NB4 (cell line): ENCODE measurements at places on chromosomes 13 and 19.
A peak's percentile ranks its signal among the peaks of the same experiment; 100 is the strongest.

DNA sequence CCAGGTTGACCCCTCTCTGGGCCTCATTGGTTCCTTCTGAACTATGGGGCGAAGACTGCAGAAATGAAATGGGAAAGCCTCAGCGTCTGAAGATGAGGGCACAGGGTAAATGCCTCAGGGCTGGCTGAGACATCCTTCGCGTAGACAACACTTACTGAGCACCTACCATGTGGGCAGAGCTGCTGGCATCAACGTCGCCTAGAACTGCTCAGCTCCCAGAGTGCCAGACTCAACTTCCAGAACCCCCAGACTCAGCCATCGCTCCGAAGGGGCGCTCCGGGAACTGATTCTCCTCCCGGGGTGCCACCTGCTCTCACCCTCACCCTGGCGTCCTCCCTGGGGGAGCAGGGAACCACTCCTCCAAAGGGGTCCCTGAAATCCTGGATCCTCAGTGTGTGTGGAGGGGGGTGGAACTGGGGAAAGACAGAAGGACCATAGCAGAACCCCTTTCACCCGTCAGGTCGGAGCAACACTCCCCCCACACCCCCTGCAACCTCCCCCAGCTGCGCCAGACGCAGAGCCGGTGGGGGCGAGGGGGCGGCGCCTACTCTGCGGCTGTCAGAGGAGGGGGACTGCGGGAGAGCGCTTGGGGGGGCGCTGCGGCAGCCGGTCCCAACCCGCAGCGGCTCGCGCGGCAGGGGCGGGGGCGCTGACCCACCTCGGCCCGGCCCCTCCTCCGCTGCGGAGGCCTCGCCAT, 8.2 kb upstream of the NFIC start:
- DNase-seq, result peak; percentile 35

- no peak for DNase-seq
Measured at GRCh38 chr13:75263741-75264407, 218.1 kb downstream of the TBC1D4 start.

- DNase-seq, result no peak
Measured at GRCh38 chr13:112330479-112331381, 45.4 kb upstream of the SPACA7 start.

- no peak for DNase-seq
Measured at GRCh38 chr19:1980091-1980808, 35.3 kb downstream of the BTBD2 start.

DNA sequence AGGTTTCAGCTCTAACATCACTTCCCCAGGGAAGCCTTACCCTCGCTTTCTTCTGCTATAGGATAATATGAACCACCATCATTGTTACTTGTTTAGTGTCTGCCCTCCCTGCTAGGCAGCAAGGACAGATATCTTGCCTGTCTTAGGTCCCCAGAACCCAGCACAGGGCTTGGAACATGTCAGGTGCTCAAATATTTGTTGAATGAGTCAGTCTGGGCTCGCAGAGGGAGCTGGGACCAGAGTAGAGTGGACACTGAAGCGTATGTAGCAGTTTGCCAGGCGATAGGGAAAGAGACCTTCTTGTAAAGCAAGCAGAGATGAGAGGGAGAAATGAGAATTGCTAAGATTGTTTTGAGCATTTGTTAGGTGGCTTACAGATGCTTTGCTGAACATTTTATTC, 11.7 kb downstream of the BCKDHA start:
- peak; percentile 29 for DNase-seq

GRCh38 chr19:2089001-2089711, 7.0 kb downstream of the MOB3A start:
- DNase-seq, result peak; percentile 62

DNA sequence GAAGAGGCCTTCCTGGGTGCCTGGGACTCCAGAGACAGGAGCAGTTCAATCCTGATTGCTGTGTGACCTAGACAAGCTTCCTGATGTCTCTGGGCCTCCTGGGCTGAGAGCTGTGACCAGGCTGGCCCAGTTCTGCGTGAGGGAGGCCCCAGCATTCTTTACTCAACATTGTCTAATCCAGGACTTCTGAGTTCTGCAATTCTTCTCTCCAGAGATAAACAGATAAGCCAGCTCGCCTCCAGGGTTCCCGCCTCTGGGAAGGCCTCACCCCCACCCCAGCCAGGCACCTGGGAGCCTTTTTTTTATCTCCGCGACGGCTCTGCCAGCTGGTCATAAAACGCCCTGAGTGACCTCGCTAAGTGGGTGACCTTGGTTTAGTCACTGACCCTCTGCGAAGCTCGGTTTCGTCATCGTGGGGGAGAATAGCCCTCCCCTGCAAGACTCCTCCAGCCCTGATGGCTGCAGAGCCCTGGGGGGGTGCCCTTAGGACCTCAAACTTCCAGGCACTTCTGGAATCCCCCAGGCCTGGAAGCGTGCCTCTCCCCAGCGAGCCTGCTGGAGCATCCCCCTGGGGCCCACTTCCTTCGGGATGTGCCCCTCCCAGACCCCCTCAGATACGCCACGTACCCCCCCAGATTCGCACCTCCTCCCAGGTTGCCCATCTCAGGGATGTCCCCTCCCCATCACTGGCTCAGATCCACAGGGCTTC, 1.9 kb downstream of the SULT2B1 start:
- peak; percentile 90 for DNase-seq

GRCh38 chr13:36789061-36789460, 30.0 kb upstream of the RFXAP start:
- no peak for DNase-seq

GRCh38 chr19:47226426-47227351, 4.3 kb downstream of the BBC3 start:
- peak; percentile 97 for DNase-seq

DNA sequence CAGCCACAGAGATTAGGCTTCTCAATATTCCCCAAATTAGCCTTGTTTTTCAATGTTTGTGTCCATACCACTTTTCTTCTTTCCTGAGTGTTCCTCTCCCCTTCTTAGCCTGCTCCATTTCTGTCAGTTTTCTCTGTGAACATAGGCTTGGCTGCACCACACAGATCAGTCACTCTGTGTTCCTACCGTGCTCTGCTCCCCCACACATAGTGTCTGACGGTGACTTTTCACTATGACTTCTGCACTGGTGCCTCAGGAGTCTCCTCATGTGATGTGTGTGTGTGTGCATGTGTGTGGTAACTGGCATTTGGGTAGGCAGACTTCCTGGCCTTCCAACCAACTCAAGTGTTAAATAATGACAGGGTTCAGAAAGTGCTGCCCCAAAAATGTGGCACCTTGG, 47.9 kb upstream of the MYCBP2 start:
- DNase-seq, result peak; percentile 31

DNA sequence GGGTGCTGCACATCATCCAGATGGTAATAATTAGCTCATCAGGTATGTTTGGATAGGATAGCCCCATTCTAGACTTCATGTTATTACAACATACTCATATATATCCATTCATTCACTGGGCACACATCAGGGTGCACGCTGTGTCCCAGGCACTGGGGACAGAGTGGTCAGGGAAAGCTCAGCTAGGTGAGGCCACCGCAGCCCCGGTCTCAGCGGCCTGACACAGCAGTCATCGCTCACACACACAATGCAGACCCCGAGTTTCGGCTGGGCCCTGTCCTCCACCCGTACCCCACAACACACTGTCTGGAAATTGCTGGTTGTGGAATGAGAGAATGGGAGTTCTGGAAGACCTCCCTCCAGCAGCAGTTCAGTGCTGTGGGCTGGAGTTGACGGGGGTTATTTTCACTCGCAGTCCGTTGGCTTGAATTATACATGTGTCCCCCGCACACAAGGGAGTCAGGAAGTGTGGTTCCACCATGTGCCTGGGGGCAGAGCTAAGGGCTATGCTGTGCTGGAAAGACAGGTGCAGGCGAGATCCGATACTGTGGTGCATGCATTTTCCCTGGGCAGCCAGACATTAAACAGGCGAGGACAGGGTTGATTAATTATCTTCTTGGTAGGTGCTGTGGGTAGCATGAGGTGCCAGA, 257.6 kb downstream of the TEX29 start:
- no peak for DNase-seq

- DNase-seq, result peak; percentile 27
Measured at GRCh38 chr13:19781526-19781925, 1.2 kb downstream of the PSPC1 start.

DNA sequence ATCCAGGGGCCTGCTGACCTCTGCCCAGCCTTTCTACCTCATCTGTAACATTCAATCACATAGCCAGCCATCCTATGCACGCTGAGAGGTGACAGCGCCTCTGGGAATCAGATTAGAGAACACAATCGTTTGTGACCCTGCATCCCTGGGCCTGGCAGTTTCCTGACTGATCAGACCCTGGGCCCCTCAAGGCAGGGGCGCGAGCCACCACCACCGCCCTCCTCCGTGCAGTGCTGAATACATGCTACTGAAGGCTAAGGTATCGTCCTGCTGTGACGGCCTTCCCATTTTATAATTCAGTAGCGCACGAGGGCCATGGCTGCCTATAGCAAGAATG, 1.3 kb downstream of the TMTC4 start:
- no peak for DNase-seq

DNA sequence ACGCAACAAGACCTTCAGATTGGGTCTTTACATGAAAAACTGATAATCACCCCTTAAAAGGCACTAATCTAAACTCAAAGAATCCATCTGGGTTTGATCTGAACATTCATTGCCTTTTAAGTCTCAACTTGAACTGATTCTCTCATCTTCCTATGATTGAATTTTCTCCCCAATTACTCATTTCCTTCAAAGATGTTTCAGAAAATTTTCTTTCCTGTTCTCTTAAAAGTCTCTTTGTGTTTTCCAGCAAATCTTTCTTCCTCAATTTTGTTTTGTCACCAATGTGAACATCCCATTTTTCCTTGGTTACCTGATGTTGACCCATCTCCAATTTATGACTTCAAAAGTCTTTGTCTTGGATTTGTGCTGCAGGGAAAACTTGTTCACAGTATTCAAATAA, 234.3 kb downstream of the DACH1 start:
- DNase-seq, result no peak

GRCh38 chr19:15859187-15859586, 38.7 kb downstream of the CYP4F2 start:
- peak; percentile 68 for DNase-seq

- no peak for DNase-seq
Measured at GRCh38 chr13:106628936-106629659, 61.2 kb upstream of the ARGLU1 start.

- no peak for DNase-seq
Measured at GRCh38 chr13:93715866-93716265, 489.3 kb downstream of the GPC6 start.

- peak; percentile 23 for DNase-seq
Measured at GRCh38 chr19:11949201-11949600, 15.6 kb upstream of the ZNF763 start.

DNA sequence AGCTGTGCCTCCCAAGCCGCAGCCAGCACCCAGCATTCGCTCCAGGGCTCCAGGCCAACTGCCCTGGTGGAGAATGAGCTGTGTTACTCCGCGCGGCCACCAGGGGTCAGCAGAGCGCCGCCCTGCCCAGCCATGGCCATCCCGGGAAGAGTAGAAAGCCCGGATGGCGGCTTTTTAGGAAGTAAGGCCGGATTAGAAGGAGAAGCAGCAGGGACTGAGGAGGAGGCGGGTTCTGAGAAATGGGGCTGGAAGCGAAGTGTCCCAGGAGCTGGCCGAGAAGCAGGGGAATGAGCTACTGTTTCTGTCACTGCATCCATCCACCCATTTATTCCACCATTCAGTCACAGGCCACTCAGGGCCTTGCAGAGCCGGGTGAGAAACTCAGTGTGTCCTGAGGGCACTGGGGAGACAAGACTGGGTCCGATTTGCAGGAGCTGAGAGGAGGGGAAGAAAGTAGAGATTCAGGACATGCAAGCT, 6.6 kb upstream of the NPAS1 start:
- peak; percentile 88 for DNase-seq

GRCh38 chr13:21039097-21039800, 22.1 kb downstream of the LATS2 start:
- DNase-seq, result peak; percentile 55

- no peak for DNase-seq
Measured at GRCh38 chr13:31250435-31250834, 50.7 kb downstream of the B3GLCT start.

- no peak for DNase-seq
Measured at GRCh38 chr13:111037927-111038326, 77.2 kb upstream of the ARHGEF7 start.

DNA sequence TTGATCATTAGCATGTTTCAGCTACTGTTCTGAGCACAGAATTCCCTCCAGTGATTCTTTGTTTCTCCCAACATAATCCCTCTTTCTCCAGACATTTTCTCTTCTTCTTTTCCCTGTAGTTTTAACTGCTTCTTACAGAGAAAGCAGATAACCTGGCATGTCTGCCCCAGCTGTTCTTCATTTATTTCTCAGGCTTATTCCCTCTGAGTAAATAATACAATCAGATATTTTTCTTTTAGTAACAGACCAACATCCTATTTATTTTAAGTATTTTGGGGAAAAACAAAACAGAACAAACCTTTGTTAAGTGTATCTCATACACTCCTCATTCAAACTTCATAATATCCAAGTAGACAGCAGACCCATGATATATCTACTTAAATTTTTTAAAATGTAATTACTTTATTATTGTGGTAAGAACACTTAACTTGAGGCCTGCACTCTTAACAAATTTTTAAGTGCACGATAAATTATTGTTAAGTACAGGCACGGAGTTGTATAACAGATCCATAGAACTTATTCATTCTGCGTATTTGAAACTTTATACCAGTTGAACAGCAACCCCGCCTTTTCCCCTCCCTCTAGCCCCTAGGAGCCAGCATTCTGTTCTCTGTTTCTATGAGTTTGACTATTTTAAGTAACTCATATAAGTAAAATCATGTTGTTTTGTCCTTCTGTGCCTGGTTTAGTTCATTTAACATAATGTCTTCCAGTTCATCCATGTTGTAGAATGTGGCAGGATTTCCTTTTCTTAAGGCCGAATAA, 540.0 kb downstream of the LMO7 start:
- DNase-seq, result no peak

- DNase-seq, result no peak
Measured at GRCh38 chr13:51347099-51347498, 7.6 kb downstream of the SERPINE3 start.

DNA sequence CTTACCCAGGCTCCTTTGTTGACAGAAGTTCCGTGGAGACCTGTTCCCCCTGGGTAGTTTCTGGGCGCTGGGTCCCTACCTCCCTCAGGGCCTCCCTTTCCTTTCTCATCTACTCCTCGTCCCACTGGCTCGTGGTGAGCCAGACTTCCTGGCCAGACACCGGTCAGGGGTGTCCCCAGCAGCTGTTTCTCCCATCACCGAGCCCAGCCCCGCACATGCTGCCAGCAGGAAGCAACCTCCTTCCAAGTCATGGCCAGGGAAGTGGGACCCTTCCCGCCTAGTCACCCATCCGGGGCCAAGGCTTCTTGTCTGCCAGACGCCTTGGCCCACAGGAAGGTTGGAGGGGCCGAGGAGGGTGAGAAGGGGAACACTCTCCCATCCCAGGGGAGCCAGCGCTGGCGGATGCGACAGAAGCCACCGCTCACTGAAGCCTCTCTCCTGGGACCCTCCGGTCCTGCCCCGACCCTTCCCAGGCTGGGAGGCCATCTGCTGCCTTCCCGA, 5.7 kb downstream of the PAK4 start:
- DNase-seq, result no peak

DNA sequence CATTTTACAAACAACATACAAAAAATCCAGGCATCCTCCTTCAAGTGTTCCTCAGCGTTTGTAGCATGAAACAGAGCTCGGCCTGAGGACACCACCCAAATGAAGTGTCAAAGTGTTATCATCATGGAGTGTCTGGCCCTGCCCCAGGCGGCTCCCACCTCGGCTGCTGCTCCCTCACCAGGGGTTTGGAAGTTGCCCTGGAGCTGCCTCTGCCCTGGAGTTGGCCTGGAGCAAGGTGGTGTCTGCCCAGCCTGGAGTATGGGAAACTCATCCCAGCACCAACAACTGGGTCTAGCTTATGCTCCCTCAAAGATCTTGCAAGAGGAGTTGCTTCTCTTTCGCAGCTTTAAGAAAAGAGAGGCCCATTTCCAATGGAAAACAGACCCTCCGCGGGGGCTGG, 120.4 kb downstream of the FOXO1 start:
- DNase-seq, result no peak

GRCh38 chr13:35468195-35468594, 8.3 kb downstream of the MAB21L1 start:
- DNase-seq, result no peak
